ENCODE measurements at places on chromosomes 6 and 20. TPM values are rescaled to one million over a fixed set of nuclear protein-coding genes. Genes with fewer than 3 reads are reported as not detected.

DNA sequence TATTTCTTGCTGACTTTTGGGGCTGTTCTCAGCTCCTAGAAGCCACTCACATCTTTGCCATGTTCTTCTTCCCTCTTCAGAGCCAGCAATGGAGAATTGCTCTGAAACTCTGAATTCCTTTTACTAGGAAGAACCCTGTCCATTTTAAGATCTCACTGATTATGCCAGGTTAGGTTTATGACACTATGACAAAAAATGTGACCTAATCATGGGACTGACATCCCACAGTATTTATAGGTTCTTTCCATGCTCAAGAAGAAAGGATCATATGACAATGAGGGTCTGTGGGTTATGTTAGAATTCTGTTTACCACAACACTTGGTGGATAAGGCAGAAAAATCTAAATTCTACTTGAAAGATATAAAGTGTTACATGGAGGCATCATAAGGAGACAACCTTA lies 263.3 kb upstream of the CITED2 start:
- DNase-seq = no peak

DNA sequence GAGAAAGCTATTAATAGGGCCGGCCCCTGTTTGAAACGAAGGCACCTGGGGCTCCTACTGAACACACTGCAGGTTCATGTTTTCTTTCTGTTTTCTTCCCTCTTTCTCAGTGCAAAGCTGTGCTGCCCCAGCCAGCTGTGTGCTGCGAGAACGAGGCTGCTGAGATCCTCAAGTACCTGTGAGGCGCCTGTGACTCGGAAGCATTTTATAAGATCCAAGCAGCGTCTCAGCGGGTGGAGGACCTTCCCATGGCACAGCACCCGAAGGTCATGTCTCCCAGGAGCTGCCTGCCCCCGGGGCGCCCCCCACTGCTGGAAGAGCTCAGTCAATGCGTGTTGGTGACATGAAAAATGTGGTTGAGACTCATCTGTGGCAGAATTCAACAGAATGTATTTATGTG lies 66.3 kb downstream of the SMOC2 start:
- no peak for DNase-seq

- DNase-seq = peak; percentile 92
Measured at GRCh38 chr20:50610212-50610718, 81.1 kb downstream of the RIPOR3 start.

- DNase-seq = no peak
Measured at GRCh38 chr6:79232696-79233462, 1.6 kb downstream of the HMGN3 start.

DNA sequence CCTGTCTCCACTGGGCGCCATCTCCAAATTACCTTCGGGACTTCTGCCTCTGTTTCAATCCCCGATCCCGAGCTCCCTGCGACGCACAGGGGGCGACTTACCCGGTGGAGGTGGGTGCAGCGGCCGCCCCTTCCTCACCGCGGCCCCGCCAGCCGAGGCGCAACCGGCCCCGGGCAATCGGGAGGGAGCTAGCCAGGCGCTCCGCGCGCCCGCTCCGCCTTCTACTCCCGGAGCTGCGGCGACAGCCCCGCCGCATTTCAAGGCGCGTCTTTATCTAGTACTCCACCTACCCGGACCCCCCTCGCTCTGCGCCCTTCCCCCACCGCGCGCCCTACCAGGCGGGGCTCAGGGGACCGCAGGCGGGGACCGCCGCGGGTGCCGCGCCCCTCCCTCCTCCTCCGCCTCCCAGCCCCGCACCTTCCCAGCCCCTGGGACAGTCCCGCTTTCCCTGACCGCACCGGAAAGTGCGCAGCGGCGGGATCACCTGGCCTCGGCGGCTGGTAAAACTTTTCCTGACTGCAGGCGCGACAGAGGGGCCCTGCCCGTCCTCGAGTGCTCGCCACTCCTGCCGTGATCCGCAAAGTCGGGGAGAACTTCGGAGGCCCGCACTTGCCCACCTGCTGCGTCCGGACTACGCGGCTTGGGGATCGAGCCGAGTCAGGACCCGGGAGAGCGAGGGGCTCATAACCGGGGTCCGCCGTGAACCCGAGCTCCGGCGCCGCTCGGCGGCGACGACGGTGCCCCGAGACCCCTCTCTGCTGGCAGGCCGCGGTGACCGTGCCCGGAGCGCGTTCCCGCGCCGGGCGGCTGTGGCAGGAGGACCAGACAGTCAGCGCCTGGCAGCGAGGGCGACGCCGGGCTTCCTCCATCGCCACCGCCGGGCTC lies 8.0 kb upstream of the NKX2-2 start:
- no peak for DNase-seq

- no peak for DNase-seq
Measured at GRCh38 chr6:70162972-70163371, 139.9 kb downstream of the COL9A1 start.

GRCh38 chr6:135703621-135704020 lies 147.9 kb upstream of the PDE7B start:
- no peak for DNase-seq

Gene POLR3F
- total RNA-seq = 20.3 TPM

DNA sequence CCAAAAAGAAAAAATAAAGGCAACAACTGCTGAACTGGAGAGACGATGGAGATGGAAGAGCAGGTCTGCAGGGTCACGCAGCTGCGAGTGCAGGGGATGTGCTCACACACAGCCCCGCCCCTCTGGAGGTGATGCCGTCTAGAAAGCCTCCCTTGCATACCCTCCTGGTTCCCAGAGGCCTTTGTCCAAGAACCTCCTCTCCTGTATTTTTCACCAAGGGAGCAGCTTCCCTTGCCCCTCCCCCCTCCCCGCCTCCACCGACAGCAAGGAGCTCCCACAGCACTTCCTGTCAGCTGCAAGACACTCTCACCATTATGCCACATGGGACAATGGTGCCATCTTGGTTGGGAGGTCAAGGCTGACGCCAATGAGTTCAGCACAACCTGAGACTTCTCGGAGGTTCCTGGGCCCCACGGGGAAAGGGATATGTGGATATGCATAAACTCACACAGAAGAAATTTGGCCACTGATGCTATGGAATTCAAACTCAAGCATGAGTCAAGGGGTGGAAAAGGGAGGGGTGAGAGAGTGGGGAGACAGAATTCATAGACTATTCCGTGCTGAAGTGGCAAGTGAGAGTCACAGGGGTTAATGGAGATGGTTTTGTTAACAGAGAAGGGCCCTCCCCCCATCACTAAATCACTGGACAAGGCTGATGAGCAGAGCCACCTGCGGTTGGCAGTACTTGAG lies 132.9 kb downstream of the SCML4 start:
- no peak for DNase-seq

- DNase-seq = no peak
Measured at GRCh38 chr6:21556968-21557721, 36.4 kb upstream of the SOX4 start.

- DNase-seq = peak; percentile 100
Measured at GRCh38 chr20:63698739-63699465, 2.5 kb downstream of the TNFRSF6B start.

GRCh38 chr6:75735491-75736186 lies 13.4 kb upstream of the MYO6 start:
- DNase-seq = peak; percentile 47

GRCh38 chr6:129946439-129947140 lies 71.8 kb upstream of the L3MBTL3 start:
- DNase-seq = no peak

- DNase-seq = no peak
Measured at GRCh38 chr20:20666359-20666758, 46.1 kb downstream of the RALGAPA2 start.

Gene SYTL3
- total RNA-seq = 1.5 TPM

DNA sequence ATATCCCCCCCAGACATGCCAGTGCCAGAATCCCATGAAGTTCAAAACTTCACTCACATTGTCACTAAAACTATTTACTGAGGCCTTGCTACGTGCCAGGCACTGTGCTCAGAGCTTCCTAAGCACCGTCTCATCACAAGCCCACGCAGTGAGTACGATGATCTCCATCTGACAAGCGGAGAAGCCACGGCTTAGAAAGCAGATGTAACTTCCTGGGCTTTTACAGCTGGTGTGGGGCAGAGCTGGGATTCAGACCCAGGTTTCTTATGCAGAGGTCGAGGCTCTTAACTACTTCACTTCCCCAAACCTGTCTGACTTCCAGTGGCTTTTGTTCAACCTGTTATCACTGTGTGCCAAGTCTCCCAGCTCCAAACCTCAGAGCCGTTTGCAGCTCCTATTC lies 8.3 kb downstream of the MDGA1 start:
- DNase-seq = peak; percentile 67

GRCh38 chr6:7587631-7588100 lies 2.3 kb upstream of the SNRNP48 start:
- DNase-seq = peak; percentile 90

GRCh38 chr6:154404791-154405400 lies 48.3 kb upstream of the IPCEF1 start:
- peak; percentile 59 for DNase-seq

Gene AVP
- total RNA-seq = not detected

Gene KIF25
- total RNA-seq = not detected

GRCh38 chr20:44010162-44010704 lies 95.6 kb downstream of the TOX2 start:
- no peak for DNase-seq

Gene RPRD1B
- total RNA-seq = 21.5 TPM

GRCh38 chr6:163814494-163815364 lies 400.2 kb downstream of the QKI start:
- DNase-seq = no peak

DNA sequence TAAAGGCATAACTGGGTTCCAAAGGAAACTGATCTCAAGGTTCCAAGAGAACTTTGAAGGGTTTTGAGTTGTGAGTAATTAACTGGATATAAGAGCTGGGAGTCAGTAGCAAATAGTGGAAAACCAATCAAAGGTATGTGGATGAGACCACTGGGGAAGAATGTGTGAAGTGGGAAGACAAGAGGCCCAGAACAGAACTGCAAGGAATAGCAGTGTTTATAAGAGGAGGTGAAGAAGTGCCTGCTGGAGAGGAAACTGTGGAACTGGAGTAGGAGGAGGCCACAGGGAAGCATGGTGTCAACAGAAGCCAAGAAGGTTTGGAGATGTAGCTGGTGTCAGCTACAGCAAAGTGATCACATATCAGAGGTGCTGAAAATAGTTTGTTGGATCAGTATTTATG lies 18.7 kb upstream of the HDAC2 start:
- DNase-seq = no peak

- no peak for DNase-seq
Measured at GRCh38 chr6:151103266-151103665, 136.5 kb upstream of the AKAP12 start.

- no peak for DNase-seq
Measured at GRCh38 chr6:164887660-164888059, 421.7 kb downstream of the C6orf118 start.

Gene CRISP1
- total RNA-seq = not detected

Gene XKR7
- under 0.01 TPM for total RNA-seq

Gene ZC2HC1B
- not detected for total RNA-seq

- peak; percentile 54 for DNase-seq
Measured at GRCh38 chr6:42230345-42231321, 13.0 kb upstream of the MRPS10 start.

- no peak for DNase-seq
Measured at GRCh38 chr6:105874835-105875626, 211.1 kb upstream of the PRDM1 start.

GRCh38 chr6:5205035-5205507 lies 55.7 kb downstream of the LYRM4 start:
- DNase-seq = no peak

- DNase-seq = no peak
Measured at GRCh38 chr6:122614303-122614702, 4.1 kb downstream of the PKIB start.

Gene IL17F
- not detected for total RNA-seq

DNA sequence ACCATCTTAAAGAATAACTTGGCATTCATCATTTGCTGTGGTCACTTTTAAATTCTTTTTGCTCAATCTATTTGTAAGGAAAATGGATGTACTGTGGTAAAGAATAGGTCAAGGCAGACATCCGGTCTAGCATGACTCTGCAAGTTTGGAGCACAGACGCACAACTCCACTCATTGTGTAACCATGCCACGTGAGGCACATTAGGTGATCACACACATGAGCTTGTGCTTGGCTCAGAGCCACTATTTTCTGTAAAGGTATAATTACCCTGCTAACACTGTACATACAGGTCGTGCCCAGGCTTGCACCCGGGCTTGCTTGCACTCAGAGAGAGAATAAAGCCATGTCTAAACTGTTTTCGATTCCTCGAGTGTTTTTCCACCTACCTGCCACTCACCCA lies 1289.1 kb upstream of the ADGRB3 start:
- DNase-seq = no peak

DNA sequence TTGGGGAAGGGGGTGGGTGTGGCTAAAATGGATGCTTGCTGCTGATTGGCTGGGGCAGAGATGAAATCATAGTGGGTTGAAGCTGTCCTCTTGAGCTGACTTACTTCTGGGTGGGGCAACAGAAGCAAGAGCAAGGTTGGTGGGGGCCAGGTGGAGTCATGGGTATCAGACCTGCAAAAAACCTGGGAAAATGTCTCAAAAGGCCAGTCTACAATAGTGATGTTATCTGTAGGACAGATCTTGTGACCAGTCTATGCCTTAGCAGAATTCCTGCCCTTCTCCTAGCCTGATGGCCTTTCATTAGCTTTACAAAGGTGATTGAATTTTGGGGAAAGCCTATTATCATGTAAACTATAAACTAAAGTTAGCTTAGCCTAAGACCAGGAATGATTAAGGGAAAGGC lies 945.7 kb downstream of the KIF16B start:
- DNase-seq = no peak

DNA sequence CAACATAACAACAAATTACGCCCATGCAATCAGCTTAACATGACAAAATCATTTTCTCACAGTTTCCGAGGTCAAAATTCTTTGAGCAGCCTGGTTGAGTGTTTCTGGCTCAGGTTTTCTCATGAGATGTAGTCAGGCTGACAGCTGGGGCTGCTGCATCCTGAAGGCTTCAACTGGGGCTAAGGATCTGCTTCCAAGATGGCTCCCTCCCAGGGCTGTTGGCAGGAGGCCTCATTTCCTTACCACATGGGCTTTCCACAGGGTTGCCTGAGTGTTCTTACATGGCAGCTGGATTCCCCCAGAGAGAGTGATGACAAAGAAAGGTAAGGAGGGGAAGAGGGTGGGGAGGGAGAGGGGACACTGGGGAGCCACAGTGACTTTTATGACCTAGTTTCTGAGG lies 63.1 kb upstream of the NNAT start:
- no peak for DNase-seq
